ENCODE measurements at places on chromosomes 6 and 20. TPM values are rescaled to one million over a fixed set of nuclear protein-coding genes. Genes with fewer than 3 reads are reported as not detected.

DNA sequence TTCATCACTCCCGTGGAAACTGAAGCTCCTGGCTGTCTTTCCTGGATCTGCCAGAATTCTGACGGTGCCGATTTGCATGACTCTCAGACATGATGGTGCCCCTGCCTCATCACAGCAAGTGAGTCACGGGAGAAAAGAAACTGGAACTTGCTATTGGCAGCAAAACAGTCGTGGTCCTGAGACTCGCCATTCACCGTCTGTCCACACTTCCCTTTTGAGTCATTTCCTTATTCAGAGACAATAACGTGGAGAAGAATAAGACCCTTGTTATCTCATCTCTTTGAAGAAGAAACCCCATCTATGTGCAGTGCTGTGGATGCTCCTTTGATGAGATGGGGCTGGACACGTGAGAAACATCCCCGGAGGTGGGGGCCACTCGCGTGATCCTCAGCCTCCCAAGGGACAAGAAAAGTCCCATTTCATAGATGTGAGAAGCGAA lies 4.2 kb downstream of the GPR31 start:
- no peak for DNase-seq

DNA sequence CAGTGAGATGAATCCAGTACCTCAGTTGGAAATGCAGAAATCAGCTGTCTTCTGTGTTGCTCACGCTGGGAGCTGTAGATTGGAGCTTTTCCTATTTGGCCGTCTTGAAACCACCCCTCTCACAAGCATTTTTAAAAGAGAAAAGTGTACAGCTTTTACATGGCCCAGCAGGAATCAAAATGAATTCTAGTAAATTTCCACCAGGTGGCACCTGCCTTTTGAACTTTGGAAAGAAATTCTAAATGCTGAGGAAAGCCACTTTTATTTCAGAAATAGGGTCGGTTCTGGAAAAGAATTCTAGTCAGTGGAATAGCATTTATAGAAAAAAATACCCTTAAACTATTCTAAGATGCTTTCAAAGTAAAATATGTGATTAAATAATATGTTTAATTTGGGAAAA lies 647.8 kb downstream of the CD109 start:
- DNase-seq, result no peak

DNA sequence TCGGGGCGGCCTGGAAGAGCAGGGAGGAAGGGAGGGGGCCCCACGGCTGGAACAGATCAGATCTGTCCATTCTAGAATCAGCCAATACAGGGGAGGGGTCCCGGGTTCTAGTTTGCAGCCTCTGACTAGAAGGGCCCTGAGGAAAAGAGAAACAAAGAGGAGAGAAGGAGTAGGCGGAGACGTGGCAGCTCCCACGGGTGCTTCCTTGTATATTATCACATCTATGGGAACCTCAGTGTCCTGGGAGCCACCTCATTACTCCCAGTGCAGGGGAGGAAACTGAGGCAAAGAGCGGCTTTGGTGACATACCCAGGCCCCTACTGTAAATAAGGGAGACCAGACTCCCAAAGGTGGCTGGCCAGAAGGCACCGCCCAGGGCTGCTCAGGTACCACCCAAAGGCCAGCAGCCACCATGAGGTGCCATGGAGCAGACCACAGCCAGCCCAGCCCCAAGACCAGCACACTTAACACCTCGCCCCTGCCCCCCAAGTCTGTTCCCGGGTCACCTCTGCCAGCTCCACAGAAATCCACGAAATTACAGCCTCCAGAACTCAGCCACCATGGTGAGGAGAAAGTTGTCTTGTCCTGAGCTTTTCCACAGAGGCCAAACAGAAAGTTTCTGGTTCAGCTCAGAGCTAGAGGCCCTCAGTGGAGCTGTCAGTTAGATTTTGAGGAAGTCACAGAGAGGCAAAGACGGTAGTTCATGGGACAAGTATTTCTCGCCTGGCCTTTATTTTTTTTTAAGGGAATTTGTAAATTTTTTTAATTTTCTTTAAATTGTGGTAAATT lies 2.1 kb downstream of the ZC3H12D start:
- DNase-seq, result no peak

- no peak for DNase-seq
Measured at GRCh38 chr6:148345176-148345575, 2.5 kb downstream of the SASH1 start.

The CENPW gene
- 2.8 TPM for total RNA-seq

The ALDH5A1 gene
- total RNA-seq, result 19.3 TPM

The SPTLC3 gene
- total RNA-seq, result 30.1 TPM

The PTCRA gene
- total RNA-seq, result 0.40 TPM

Measured in sciatic nerve (tissue), 2 donors.